ENCODE measurements at places on chromosomes 5 and 9. TPM values are rescaled to one million over a fixed set of nuclear protein-coding genes. Genes with fewer than 3 reads are reported as not detected.
A peak's percentile ranks its signal among the peaks of the same experiment; 100 is the strongest.

DNA sequence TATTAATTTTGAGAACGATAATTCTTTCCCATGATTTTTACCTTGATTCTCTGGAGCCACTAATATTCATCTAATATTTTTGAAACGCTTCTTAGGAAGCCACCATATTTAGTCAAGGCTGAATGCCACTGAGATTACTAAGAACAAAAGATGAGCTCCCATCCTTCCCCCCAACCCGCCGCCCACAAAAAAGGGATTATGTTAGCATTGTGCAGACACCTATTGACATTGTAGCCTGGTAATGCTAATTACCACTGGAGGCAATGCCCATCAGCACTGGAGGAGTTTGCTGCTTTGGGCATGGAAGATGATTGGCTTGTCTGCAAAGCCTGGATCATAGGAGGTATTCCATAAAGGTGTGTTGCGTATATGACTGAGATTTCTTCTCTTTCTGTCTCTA lies 739.1 kb upstream of the WWC1 start:
- no peak for DNase-seq

DNA sequence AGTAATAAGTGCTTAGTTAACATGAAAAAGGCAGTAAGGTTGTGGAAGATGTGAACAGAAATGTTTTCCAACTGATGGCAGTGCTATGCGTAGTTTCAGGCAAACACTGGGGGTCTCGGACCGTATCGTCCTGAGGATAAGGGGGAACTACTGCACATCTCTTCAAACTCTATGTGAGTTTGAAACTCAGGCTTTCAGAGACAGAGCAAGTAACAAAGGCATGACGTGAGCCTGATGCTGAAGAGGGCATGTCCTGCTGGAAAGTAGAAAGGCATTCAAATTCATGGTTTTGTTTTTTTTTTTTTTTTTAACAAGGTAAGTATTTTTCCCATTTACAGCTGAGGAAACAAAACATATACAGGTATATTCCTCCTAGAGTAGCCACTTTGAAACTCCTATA lies 59.9 kb downstream of the TRIM36 start:
- no peak for DNase-seq

- no peak for DNase-seq
Observed at GRCh38 chr9:122822938-122823337, 5.5 kb downstream of the PDCL start.

- no peak for DNase-seq
Observed at GRCh38 chr5:125026867-125027731, 280.7 kb upstream of the ZNF608 start.

DNA sequence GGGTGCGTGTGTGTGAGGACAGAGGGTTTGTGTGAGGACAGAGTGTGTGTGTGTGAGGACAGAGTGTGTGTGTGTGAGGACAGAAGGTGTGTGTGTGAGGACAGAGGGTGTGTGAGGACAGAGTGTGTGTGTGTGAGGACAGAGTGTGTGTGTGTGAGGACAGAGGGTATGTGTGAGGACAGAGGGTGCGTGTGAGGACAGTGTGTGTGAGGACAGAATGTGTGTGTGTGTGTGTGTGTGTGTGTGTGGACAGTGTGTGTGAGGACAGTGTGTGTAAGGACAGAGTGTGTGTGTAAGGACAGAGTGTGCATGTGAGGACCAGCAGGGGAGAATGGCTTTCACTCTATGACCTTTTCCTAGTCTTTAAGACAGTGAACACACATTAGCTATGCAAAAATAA lies 63.1 kb upstream of the UBAC1 start:
- no peak for DNase-seq

GRCh38 chr9:78035383-78035993 lies 3.9 kb upstream of the GNAQ start:
- peak; percentile 80 for DNase-seq

DNA sequence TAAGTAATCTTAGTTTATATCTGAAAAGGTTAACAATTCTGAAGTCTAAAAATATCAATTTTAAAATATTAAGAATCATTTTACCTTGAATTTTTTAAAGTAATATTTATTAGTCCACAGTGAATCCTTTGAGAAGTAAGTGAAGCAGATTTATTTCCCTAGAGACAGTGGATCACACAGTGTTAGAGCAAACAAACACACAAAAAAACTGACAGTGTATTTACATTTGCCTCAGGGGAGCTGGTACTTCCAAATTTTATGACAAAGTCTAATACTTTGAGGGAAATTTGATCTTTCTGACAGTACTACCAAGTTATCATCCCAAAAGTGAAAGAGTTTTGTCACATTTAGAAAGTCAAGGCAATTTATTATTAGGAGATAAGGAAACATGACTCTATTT lies 1750.6 kb upstream of the CDH9 start:
- no peak for DNase-seq

DNA sequence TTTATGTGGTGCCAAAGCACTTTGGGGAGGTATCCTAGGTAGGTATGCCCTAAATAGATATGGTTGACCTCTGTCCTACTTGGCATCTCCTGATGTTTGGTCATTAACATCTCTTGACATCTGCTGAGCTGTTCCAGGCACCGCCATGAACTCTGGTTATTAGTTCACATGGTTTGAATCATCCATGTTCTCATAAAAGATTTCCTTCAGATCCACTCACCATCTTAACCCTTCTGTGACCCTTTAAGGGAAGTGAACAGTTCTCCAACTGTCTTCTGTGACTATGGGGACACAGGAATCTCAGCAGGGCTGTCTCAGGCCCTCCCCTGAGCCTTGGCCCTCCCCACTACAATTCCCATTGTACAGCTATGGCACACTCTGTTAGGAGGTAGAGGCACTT lies 167.7 kb downstream of the CDH6 start:
- DNase-seq: no peak

- no peak for DNase-seq
Observed at GRCh38 chr5:83107692-83108420, 30.5 kb downstream of the XRCC4 start.

DNA sequence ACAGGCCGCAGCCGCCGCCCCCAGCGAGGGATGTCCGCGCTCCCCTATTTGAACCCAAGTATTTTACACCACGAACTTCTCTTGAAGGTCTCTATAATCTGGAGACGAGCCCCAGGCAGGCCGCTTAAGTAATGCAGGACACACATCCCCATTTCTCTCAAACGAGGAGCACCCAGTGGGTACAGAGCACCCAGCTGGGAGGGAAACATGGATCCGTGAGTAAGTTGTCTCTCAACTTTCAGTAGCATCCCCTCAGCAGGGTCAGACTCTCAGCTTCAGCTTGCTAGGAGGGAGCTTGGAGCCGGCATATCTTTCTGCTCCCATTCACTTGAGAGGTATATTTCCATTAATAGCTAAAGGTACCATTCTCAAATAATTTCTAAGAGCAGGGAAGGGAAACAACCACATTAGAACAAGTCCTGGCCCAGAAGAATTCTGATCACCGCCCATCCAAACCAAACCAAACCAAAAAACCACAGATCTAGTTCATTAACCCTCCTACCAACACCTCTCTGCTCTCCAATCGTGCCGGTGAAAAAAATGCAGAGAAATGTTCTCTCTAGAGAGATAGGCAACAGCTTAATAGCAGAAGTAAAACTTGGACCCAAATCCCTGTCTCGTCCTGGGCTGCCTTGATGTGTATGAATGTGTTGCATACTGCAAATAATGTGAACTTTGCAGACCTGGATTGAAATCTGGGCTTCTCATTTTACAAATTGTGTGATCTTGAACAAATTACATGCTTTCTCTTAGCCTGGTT lies 910 bp downstream of the TDRD7 start:
- DNase-seq: peak; percentile 36

DNA sequence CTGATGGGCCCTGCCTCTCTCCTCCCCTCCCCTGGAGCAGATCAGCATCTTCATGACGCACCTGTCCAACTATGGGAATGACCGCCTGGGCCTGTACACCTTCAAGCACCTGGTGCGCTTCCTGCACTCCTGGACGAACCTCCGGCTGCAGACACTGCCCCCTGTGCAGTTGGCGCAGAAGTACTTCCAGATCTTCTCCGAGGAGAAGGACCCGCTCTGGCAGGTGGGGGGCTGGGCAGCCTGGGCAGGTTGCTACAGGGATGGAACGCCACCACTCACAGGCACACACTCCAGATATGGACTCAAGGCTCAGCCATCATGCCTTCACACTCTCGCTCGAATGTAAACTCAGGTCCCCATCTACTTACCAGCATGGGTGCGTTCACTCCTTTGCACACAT lies 32.1 kb downstream of the NDST1 start:
- DNase-seq: no peak

GRCh38 chr5:76326577-76327302 lies 76.3 kb upstream of the IQGAP2 start:
- no peak for DNase-seq

The KIF4B gene
- polyA plus RNA-seq: 0.01 TPM

The MAPKAP1 gene
- 44.1 TPM for polyA plus RNA-seq

The IFNA13 gene
- not detected for polyA plus RNA-seq

The FTMT gene
- not detected for polyA plus RNA-seq

The CXCL14 gene
- polyA plus RNA-seq: 0.12 TPM

Measured in CD14-positive monocyte (primary cell).